Ascending aorta (tissue), 2 donors: ENCODE measurements at places on chromosomes 6 and 20.

DNA sequence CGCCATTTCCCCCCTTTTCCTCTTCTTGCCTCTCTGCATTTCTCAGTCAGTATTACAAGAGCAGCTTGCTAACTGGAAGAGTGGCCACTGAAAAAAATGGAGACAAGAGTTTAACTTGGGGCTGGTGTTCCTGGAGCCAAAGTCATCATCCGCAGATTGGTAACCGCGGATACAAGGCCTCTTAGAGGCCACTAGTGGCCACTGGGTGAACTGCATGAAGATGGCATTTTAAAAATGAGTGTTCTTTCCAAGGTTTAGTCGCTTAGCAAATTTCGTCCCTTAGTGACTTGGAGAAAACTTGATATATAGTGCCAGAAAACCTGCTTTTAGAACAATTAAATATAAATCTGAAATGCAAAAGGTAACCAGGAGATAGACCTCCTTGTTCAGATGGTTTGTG lies 4.8 kb downstream of the F13A1 start:
- no peaks in the 10 kb centered on the region for H3K4me1 ChIP-seq
- no peak overlapping the region for H3K4me3 ChIP-seq

DNA sequence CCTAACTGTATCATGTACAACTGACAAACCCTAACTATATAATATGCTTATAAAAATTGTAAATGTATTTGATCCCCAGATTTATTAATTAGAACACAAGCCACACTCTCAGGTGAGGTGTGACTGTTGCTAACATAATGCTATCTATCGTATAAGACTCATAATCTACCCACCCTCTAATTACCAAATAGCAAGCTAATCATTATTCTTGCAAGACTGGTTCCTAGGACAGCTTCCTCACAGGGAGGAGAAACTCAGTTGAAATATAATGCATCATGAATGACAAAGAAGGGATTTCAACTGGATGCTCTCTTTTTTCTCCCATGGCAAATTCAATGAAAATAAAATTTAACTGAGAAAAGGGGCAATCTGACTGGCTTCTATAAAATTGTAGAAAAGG lies 35.4 kb downstream of the ELOVL4 start:
- H3K4me1 ChIP-seq = no peaks in the 10 kb centered on the region
- DNase-seq = no peak
- H3K27me3 ChIP-seq = no peaks in the 10 kb centered on the region
- H3K36me3 ChIP-seq = no peaks in the 10 kb centered on the region
- H3K4me3 ChIP-seq = no peak overlapping the region

DNA sequence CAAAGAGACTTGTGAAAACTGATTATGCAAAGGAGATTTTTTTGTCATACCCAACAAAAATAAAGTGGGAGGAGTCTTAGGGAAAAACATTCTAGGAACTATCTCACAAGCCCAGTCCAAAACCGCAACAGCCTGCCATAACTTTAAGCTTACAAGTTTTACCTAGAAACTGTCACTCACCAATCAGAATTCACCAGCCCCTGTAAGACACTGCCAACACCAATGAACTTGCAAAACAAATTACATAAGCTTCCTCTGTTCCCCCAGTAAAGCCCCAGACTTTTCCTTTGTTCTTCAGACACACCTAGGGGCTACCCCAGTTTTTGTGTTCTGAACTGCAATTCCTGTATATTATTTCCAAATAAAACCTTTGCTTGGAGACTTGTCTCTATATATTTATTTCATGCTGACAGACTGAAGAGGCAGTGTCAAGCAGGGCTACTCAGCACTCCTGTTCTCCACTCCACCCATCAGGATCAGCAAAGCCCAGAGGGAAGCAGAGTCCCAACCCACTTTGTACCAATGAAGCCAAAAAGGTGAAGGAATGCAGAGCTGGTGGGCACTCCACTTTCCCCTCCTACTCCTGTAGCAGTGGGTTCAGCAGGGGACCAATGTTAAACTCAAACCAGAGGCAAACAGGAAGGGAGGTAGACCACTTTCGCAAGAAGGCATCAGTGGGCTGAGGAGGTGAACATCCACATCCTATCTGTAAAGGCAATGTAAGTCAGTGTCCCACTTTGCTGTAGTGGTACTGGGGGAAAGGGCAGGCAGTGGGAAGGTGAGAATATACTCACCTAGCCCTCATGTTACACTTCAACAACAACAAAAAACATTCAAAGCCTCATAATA lies 142.5 kb upstream of the RUNX2 start:
- no peak overlapping the region for H3K27ac ChIP-seq
- DNase-seq = no peak
- H3K27me3 ChIP-seq = no peaks in the 10 kb centered on the region
- no peaks in the 10 kb centered on the region for H3K4me1 ChIP-seq

GRCh38 chr20:63627751-63628245 lies 897 bp upstream of the GMEB2 start:
- H3K36me3 ChIP-seq = no peaks in the 10 kb centered on the region
- DNase-seq = no peak
- H3K27me3 ChIP-seq = no peaks in the 10 kb centered on the region
- H3K4me1 ChIP-seq = peaks cover 7% of the 10 kb centered on the region
- H3K4me3 ChIP-seq = peak overlapping the region; percentile 100
- peak overlapping the region; percentile 98 for H3K27ac ChIP-seq

GRCh38 chr20:46709459-46710152 lies at the start of gene SLC2A10:
TSS of gene SLC2A10 (plus strand) at chr20:46709649. CDS start at chr20:46709737, 88 bp downstream.
- peak within 1 kb of the TSS; percentile 61 for H3K27ac ChIP-seq
- peak within 1 kb of the TSS; percentile 69 for H3K4me3 ChIP-seq
- H3K4me1 ChIP-seq = no peaks in the 10 kb centered on the region
- no peaks in the 10 kb centered on the region for H3K27me3 ChIP-seq
- H3K36me3 ChIP-seq = no peaks in the 10 kb centered on the region
- DNase-seq = no peak

DNA sequence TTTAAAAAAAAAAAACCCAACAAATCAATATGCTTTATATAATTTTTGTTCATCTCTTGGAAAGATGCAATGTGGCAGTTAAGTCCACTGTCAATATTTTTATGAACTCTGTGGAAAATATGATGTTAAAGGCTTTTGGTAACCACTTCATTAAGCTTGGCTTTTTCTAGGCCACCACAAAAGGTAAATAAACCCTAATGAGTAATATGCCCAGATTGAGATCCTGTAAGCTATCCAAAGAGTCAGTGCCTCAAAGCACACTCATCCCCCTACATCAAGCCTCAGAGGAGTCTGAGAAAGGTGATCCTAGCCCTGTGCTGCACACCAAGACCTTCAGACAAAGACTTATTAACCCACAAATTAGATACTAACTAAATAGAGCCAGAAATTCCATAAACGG lies 121.1 kb downstream of the CDC5L start:
- no peak overlapping the region for H3K4me3 ChIP-seq
- DNase-seq = no peak
- H3K27me3 ChIP-seq = no peaks in the 10 kb centered on the region
- no peaks in the 10 kb centered on the region for H3K4me1 ChIP-seq

DNA sequence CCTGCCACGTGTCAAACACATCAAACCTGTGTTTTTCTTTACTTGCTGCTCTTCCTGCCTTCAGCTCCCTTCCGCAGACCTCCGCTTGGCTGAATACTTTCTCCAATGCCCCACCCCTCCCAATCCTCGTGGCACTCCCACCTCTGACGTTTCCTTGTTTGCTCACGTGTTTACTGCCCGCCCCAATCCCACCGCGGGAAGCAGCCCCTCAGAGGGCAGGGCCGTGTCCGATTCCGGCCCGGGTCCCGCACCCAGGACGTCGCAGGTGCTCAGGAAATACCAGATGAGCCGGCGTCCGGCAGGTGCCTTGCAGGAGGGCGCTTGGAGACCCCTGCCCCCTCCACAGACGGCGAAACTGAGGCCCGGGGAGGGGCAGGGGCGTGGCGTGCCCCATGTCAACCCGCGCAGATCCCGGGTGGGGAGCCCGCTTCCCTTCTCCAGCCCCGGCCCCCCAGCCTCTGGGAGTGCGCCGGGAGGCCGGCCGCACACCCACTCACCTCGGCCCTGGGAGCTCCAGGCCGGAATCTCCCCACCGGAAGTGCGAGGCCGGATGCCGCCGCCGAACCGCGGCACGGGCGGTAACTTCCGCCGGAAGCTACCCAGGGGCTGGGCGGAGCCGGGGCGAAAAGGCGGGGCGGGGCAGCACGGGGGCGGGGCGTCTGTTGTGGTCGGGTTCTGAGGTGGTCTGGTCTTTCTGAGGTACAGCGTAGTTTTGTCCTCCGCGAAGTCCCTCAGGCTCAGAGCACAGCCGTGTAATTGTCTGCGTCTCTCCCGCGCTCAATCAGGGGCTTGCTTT lies 42.3 kb downstream of the ELMO2 start:
- peak overlapping the region; percentile 100 for H3K27ac ChIP-seq
- H3K36me3 ChIP-seq = peaks cover 24% of the 10 kb centered on the region
- H3K4me3 ChIP-seq = peak overlapping the region; percentile 100
- peak; percentile 65 for DNase-seq

DNA sequence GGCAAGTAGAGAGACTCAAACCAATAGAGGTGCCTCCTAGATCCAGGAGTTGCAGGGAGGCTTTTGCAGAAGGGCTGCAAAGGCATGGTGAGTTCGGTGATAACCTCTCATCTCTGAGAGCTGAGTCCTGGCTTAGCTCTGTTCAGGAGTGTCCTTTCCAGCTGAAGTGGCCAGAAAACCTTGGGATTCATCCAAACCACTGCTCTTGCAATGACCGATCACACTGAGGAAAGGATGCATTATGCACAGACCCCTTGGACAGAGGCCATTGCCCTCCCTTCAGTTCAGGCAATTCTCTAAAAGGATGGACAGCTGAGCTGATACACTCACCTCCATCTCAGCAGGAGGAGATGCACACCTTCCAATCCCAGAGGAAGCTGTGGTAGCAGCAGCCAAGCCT lies 158.8 kb upstream of the ENPP5 start:
- H3K4me1 ChIP-seq = no peaks in the 10 kb centered on the region
- no peak overlapping the region for H3K4me3 ChIP-seq
- no peaks in the 10 kb centered on the region for H3K27me3 ChIP-seq
- H3K27ac ChIP-seq = no peak overlapping the region
- no peaks in the 10 kb centered on the region for H3K36me3 ChIP-seq

- no peak overlapping the region for H3K4me3 ChIP-seq
- no peaks in the 10 kb centered on the region for H3K27me3 ChIP-seq
- H3K4me1 ChIP-seq = no peaks in the 10 kb centered on the region
- no peaks in the 10 kb centered on the region for H3K36me3 ChIP-seq
These were observed 1.2 kb upstream of the ADGRF1 start for GRCh38 chr6:47043286-47043685.

DNA sequence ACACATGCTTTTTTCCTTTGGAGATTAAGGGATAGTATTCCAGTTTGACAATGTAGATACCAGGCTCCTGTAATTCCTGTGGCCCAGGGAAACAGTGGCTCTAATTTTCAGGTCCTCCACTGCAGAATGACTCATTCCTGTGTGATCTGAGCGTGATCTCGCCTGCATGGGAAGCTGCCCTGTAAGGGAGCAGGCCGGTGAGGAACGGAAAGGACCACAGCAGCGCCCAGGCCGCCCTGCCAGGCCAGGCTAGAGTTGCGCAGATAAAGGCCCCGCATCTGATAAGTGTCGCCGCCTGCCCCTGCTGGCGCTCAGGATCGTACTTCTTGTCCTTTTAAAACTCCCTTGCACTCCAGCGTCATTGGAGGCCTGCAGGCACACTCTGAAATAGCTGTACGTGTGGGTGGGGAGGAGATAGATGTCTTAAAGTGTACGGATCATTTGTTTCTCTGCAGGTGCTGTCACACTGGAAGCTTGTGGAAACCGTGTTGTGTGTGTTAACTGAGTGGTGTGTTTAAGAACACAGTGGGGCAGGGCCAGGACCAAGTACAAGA lies 60.7 kb downstream of the SYNJ2 start:
- no peaks in the 10 kb centered on the region for H3K36me3 ChIP-seq
- no peak overlapping the region for H3K4me3 ChIP-seq
- peak; percentile 86 for DNase-seq
- peaks cover 83% of the 10 kb centered on the region for H3K4me1 ChIP-seq
- peak overlapping the region; percentile 95 for H3K27ac ChIP-seq

- H3K4me3 ChIP-seq = no peak overlapping the region
- H3K4me1 ChIP-seq = peaks cover 33% of the 10 kb centered on the region
- no peak for DNase-seq
- H3K27ac ChIP-seq = peak overlapping the region; percentile 79
- H3K36me3 ChIP-seq = no peaks in the 10 kb centered on the region
- no peaks in the 10 kb centered on the region for H3K27me3 ChIP-seq
These were observed 13.2 kb downstream of the FILIP1 start for GRCh38 chr6:75480425-75480824.

DNA sequence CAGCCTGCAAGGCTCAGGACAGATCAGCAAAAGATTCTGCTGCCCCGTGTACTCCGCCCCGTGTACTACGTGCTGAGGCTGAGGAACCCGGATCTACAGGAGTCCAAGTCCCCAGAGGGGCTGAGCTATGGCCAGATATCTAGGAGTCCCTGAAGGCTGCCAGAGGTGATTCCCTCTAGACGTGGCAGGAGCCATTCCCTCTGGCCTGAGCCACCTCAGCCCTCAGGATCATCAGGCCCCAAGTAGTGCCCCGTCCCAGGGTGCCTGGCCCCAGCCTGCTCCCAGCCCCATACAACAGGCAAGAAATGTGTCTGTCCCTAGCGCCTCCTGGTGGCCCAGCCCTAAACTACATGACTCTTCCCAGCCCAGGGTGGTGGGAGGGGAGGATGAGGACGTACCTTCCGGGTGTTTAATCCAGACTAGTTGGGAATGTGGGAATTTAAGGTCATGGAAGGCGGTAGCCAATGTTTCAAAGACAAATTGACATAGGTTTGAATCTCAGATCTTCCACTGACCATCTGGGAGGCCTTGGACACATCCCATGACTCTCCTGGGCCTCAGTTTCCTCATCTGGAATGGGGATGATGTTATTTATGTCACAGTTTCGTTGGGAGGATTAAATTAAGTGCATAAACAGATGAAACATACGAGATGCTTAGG lies 49.4 kb upstream of the PTPN1 start:
- peak; percentile 58 for DNase-seq
- peak overlapping the region; percentile 17 for H3K27ac ChIP-seq
- no peaks in the 10 kb centered on the region for H3K27me3 ChIP-seq
- H3K36me3 ChIP-seq = no peaks in the 10 kb centered on the region
- peaks cover 22% of the 10 kb centered on the region for H3K4me1 ChIP-seq

DNA sequence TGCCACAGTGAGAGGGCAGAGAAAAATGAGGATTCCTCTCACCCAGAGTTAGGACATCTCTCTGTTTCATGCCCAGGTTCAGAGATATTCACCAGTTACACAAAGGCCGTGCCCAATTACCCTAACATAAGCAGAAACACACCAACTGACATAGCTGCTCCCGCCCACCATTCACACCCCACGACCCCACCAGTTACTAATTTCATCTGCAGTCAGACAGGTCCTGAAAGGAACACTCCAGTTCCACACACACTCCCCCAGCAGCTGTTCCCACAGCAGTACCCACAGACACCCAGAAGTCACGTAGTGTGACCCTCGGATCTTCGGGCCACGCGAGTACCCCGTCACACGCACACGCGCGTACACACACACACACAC lies 532 bp downstream of the TMEM74B start:
- peaks cover 4% of the 10 kb centered on the region for H3K4me1 ChIP-seq
- no peak overlapping the region for H3K4me3 ChIP-seq
- H3K36me3 ChIP-seq = no peaks in the 10 kb centered on the region
- H3K27ac ChIP-seq = no peak overlapping the region
- DNase-seq = no peak

GRCh38 chr6:129472239-129472638 lies 237.7 kb downstream of the ARHGAP18 start:
- H3K4me1 ChIP-seq = no peaks in the 10 kb centered on the region
- H3K4me3 ChIP-seq = no peak overlapping the region
- H3K27ac ChIP-seq = no peak overlapping the region

GRCh38 chr6:11271228-11272020 lies 39.0 kb upstream of the NEDD9 start:
- no peaks in the 10 kb centered on the region for H3K27me3 ChIP-seq
- no peak overlapping the region for H3K4me3 ChIP-seq
- DNase-seq = no peak
- H3K4me1 ChIP-seq = no peaks in the 10 kb centered on the region
